Effector memory CD8-positive, alpha-beta T cell (primary cell): ENCODE measurements at places on chromosomes 2 and 18.

GRCh38 chr2:43410055-43410604, 183.7 kb upstream of the ZFP36L2 start:
- no peak for DNase-seq

GRCh38 chr18:3648200-3648599, 198.2 kb downstream of the TGIF1 start:
- no peak for DNase-seq

DNA sequence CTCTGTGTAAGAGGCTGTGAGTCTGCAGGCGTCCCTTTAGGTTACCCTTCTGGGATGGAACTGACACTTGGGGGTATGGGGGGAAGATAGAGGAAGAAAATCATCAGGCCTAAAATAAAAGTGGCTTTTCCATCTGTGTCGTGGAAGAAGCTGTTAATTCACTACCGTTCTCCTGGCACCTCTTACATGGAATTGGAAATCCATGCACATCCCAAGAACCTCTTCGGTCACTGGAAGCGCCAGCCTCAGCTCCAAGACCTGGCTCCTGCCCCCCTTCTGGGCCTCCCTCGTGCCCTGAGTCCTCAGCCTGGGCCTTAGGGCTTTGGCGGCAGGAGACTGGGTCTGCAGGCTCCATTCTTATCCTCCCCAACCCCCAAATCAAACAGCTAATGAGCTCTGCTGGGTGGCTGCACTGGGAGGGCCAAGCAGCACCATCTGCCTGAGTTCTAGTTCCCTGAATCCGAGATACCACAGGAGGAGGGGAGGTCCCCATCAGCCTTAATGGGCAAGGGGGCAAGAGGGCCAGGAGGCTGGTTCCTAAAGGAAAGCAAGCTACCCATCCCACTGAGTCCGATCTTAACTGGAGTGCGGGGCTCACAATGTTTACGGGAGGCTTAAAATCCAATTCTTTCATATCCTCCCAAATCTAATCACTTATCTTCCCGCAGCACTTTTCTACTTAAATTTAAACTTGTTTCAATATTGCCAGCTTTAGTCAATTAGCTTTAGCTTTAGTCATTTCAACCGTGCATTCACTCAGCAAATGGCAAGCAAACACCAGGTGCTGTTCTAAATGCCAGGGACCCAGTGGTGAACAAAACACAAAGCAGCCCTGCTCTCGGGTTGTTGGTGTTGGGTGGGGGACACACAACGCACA, 52.8 kb downstream of the FAM178B start:
- no peak for DNase-seq

DNA sequence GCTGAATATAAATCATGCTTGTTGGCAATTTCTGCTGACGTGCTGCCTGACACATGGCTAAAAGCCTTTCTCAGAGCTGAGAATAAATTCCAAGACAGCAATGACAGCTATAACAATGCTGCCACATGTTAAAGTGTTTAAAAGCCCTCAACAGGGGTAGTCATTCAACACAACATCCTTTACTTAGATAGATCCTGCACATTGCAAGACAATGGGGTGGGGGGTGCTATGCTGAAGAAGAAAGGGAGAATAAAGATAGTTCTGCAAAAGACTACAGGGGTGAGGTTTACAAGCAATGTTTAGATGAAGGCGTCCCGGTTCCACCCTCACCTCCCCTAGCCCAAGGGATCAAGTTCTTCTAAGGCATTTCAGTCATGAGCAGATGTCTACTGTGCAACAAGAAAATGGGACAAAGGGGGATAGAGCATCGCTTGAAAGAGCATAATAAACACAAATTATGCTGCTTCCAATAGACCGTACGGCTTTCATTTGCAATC, 291.0 kb upstream of the ACVR2A start:
- DNase-seq = no peak

DNA sequence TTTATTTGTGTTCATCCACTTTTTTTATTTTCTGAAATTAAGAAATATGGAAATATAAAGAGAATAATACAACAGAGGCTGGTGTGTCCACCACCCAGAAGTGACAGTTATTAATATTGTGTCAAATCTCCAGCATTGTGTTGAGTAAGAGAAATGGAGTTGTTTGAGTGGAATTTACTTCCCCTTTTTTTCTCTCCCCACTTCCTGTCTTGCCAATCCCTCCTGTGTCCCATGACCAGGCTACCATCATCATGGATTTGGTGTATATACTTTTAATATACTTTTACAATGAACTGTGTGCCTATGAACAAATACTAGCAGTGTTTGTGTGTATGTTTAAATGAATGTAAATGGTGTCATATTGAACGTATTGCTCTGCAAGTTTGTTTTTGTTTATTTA, 276.9 kb upstream of the SKOR2 start:
- DNase-seq = no peak

GRCh38 chr2:89851583-89851905, 1160.1 kb downstream of the RPIA start:
- DNase-seq = no peak

GRCh38 chr2:15893689-15894480, 46.5 kb upstream of the MYCN start:
- no peak for DNase-seq

- DNase-seq = no peak
These were observed 731.4 kb upstream of the CHAC2 start for GRCh38 chr2:53036196-53036595.

GRCh38 chr2:98087447-98088020, 567 bp downstream of the VWA3B start:
- DNase-seq = no peak

GRCh38 chr2:84884449-84884848, 3.6 kb upstream of the TRABD2A start:
- DNase-seq = no peak

DNA sequence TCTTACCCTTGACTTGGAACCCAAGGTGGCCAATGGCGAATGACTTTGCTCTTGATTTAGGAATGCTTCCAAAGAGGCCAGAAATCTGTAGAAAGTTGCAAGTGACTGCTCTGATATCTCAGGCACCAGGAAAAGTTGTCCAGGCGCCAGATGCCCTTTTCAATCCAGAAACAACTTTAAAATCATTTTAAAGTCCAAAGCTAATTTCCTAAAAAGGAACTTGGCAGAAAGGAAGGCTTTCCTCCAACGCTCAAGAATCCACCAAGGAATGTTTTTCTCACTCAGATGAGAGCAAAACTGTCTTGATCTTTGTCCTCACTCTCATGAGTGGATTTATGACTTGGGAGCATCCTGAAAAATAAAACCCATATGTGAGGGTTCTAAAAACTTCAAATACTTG, 5.3 kb downstream of the NGEF start:
- no peak for DNase-seq

GRCh38 chr2:237883951-237884446, 24.6 kb downstream of the RAMP1 start:
- DNase-seq = no peak

DNA sequence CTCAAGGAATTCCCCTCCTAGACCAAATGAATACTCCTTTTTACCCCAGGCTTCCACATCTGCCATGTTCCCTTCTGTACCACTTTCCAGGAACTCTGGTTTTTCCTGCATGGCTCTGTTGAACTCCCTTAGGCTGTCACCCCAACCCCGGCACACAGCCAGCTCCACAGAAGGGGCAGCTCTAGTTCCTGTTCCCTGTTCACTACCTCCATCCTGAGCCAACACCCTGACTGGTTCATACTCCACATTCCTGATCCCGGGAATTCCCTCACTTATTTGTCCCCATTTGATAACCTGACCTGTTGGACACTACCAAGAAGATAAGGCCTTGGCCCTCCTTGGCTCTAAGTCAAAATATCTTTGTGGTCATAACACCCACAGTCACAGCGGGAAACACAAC, 280.9 kb upstream of the RAB6C start:
- no peak for DNase-seq

DNA sequence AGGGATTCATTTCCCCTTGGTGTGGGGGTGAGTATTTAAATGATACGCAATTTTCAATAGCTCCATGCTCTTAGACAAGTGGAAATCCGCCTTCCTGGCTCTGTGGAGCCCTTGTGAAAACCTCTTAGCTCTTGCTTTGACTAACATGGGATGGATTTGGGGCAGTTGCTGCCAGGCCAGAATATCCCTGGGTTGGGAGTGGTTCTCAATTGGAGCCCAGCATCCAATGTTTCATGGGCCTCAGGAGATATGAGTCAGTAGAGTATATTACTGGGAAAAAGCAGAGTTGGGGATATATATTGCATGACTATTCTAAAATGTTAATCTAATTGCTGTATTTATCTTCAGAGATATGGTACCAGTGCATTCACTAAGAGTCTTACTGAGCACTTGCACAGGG, 104.4 kb upstream of the IL1R2 start:
- DNase-seq = no peak

DNA sequence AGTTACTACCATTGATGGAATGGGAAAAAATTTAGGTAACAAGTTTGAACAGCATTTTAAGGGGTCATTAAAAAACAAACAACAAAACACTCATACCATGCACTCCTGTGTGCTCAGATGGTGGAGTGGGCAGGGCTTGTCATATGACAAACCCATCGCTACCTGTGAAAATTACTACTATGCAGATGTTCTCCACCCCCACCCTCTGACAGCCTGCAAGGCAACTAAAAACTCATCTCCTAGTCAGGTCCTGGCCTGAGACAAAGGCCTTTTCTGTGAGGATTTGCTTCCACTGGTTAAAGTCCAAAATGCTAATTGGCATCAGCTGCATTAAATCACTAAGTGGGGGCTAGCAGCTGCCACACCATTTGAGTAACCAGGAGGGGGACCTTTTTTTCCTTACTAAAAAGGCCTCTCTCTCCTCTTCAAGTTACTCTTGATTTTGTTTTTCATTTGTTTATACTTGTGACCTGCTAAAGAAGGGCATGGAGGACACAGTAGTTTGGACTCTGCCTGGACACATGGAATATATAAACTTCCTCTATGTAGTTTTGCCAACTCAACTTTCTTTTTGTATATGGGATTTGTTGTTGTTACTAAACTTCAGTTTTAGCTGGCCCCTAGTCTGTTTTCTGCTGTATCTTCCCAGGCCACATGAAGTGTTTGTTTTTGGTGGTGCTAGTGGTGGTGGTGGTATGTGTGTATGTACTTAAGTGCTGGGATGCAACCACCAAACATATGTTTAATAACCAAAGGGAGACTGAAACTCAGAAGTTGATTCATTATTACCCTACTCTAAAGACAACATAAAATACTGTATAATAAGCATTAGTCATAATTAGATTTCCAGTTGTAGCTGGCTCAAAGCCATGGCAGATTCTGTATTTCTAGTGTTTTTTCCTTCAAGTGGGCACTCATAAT, 121.3 kb downstream of the MAP4K4 start:
- no peak for DNase-seq

- no peak for DNase-seq
These were observed 168.2 kb upstream of the MYCN start for GRCh38 chr2:15772086-15772595.

DNA sequence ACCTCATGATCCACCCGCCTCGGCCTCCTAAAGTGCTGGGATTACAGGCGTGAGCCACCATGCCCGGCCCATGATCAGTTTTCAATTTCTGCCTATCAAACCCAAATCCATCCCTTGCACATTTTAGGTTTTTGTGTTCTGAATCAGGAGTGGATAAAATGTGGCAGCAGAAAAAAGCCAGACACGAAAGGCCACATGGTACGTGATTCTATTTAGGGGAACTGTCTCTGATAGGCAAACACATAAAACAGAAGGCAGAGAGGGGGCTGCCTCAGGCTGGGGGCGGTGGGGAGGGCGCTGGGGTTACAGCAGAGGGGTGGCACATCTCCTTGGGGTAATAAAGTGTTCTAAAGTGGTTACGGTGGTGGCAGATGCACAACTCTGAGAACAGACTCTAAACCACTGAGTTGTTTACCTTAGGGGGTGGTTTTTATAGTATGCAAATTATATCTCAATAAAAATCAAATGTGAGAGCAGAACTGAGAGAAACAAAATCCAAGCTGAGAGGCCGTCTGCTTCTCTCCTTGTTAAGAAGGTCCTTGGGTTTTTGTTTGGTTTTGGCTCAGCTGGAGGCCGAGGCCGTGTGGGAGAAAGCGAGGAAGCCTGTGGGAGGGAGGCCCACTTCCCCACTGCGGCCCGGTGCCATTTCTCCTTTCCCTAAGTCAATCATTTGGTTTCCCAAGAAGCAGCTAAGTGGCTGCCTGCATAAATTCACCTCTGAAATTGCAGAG, 78.0 kb downstream of the SOWAHC start:
- no peak for DNase-seq

GRCh38 chr18:45441110-45441847, 174.0 kb upstream of the SLC14A2 start:
- no peak for DNase-seq

GRCh38 chr2:86225581-86225980, 26.3 kb downstream of the MRPL35 start:
- peak; percentile 3 for DNase-seq

- no peak for DNase-seq
These were observed 181.8 kb upstream of the GCFC2 start for GRCh38 chr2:75892490-75892889.

- DNase-seq = no peak
These were observed 1.0 kb downstream of the CHRNG start for GRCh38 chr2:232540441-232541041.

- DNase-seq = no peak
These were observed 24.9 kb downstream of the IGFBP5 start for GRCh38 chr2:216670266-216671080.

GRCh38 chr2:33111002-33111446, 164.3 kb downstream of the LTBP1 start:
- no peak for DNase-seq

DNA sequence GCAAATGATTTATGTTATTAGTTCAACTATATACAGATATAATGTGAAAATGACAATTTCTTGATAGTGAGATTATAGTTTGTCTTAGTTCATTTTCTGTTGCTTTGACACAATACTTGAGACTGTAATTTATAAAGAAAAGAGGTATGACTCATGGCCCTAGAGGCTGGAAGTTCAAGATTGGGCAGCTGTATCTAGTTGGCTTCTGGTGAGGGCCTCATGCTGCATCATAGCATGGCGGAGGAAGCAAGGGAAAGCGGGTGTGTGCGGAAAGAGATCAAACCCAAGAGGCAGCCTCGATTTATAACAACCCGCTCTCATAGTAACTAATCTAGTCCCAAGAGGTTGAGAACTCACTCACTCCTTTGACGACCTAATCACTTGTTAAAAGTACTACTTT, 11.4 kb downstream of the PLEKHA3 start:
- DNase-seq = no peak

GRCh38 chr2:113886479-113887008, 3.3 kb upstream of the ACTR3 start:
- no peak for DNase-seq

DNA sequence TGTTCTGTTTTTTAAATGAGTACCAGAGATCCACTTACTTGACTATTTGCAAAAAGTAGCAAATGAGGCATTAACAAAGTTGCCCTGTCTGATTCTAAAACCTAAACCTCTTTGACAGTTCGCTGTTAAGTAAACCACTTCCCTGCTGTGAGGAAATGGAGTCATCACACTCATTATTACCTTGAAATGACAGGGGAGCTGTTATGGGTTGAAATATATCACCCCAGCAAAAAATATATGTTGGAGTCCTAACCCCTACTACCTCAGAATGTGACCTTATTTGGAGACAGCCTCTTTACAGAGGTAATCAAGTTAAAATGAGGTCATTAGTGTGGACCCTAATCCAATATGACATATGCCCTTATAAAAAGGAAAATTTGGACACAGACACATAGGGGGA, 36.1 kb downstream of the DHRS9 start:
- no peak for DNase-seq

- DNase-seq = no peak
These were observed 15.5 kb upstream of the BIN1 start for GRCh38 chr2:127122361-127123027.
